NCI-H1417 (cell line): ENCODE measurements at places on chromosomes 7 and 10.

- no peak for DNase-seq
Measured at GRCh38 chr10:121302541-121303180, 295.6 kb downstream of the FGFR2 start.

DNA sequence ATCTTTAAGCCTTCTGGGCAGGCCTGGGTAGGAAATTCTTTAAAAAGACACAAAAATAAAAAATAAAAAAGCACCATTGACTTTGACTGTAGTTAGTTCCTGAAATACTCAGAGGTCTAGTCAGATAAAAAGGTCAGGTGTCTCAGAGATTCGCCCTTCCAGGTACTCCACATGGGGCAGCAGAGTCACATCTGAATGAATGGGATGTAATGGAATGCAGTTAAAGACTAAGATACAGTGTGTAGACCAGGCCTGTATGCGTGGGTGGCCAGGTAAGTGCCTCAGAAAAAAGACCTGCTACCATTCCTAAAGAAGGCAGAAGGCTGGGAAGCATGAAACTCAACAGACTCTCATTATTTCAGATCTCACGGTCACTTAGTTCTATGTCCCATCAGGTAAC, 68.6 kb upstream of the SEM1 start:
- DNase-seq: no peak

DNA sequence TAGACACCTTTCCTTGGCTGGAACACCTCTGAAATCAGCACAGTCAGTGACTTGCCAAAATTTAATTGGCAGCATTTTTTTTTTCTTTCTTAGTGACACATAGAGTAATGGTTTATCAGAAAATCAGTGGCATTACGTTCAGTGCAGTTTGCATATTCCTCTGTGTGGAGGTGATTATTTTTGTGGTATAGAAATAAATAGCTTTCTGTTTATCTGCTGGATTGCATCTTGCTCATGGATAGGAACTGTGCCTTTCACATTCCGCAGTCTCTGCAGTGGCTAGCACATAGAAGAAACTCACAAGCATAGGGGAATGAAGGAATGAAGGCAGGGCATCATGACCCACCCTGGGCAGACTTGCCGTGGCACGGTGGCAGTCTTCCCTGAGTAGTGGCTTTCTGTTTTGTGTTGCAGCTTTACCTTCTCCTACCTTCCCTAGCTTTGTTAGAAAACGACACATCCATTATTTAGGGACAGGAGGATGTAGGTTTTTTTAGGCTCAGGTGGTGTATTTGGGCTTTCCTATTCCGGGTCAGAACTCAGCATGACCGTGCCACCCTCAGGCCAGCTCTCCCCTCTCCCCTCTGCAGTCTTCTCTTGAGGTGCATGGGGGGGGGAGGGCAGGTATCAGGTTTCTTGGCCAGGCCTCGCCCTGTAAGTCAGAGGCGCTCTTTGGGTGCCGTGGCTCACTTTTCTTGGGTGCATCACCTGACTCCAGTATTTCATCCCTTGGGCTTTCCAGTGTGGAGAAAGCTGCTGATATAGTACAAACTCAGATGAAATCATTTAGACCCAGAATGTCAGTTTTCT, 112.5 kb upstream of the GJD4 start:
- DNase-seq: no peak

DNA sequence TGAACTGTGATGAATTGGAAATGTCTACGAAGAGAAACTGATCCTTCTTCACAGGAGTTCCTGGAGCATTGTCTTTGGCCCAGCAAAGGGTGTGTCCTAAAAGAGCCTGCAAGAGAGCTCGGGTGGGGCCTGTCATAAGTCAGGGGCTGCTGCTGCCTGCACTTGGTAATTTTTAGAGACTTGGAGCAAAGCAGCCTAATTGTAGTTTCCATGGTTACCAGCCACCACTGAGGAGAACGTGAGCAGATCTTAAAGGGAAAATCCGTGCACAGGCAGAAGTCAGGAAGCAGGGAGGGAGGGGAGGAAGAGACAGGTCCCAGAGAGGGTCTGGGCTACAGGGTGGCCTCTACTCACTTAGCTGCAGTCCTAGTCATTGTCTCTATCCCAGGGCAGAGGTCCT, 463.6 kb downstream of the PLXNA4 start:
- peak; percentile 6 for DNase-seq

DNA sequence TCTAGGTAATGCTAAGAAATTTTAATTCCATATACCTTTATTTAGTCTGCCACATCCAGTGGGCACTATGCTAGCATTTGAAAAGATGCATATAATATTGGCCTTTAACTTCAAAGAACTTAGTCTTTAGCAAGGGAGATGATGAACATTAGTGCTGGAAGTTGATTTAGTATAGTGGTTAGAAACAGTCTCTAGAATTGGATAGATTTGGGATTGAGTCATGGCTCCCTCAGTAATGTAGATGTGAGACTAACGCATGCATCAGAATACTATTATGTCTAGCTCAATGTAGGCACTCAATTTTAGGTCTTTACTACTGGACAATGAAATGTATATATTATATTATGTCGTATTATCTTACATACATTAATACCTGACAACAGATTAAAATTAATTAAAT, 5.8 kb downstream of the DKK1 start:
- no peak for DNase-seq

DNA sequence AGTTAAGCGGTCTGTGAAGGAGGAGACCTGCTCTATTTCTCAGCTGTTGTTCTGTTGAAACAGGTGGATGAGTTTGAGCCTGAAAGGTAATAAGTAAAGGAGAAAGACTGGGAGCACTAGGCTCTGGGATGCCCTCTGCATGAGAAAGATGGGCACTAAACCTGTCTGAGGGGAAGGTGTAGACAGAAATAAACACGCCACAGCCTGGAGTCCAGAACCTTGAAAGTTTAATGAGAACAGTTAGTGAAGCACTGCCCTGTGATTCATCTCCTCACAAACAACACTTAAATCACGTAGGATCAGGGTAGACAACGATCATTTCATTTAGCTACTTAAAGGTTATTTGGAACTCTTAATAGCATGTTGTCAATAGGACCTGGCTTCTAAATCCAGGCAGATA, 193.1 kb downstream of the PHTF2 start:
- DNase-seq: no peak

DNA sequence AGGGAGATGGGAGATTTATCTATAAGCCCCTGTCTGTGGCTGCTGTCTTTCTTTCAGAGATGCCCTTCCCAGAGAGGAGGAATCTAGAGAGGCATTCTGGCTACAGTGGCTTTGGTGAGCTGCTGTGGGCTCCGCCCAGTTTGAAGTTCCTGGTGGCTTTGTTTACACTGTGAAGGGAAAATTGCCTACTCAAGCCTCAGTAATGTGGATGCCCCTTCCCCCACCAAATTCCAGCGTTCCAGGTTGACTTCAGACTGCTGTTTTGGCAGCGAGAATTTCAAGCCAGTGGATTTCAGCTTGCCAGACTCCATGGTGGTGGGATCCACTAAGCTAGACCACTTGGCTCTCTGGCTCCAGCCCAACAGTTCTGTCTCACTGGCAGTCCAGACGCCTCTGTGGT, 951.6 kb downstream of the CCSER2 start:
- DNase-seq: peak; percentile 70

GRCh38 chr10:111873041-111873440, 310.5 kb downstream of the GPAM start:
- no peak for DNase-seq

DNA sequence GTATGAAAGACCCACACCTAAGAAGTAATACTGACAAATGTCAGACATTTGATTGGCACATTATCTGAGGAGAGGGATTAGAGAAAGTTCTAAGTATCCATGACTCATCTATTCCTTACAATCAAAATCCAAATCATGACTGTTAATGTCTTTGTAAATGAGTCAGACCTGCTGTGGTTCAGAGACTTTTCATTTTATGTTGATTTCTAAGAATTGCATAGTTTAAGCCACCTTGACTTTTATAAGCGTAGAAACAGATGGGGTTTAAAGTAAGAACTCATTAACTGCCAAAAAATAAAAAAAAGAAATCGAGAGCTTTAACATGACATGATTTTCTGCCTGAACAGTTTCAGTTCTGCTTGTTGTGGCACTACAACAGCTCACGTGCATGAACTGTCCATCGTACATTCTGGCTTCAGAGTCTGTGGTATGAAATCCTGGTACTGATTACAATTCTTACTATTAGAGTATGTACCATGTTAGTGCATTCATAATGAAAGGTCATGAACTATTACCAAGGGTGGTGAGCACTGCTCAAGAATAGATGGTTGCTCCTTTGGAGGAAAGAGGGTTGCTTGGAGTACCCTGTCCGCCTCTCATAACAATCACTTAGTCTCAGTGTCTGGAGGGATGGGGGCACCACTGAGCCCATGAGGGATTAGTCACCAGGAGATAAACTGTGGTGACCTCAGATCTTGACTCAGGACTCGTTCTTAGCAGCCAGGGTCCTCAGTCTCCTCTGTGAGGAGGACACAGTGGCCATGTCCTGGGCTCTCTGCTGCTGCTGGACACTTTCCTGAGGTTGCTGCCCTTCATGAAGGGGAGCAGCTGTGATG, 42.2 kb downstream of the ACSM6 start:
- DNase-seq: no peak

- DNase-seq: no peak
Measured at GRCh38 chr10:33252794-33253203, 81.7 kb downstream of the NRP1 start.

GRCh38 chr7:94195813-94196212, 191.7 kb upstream of the BET1 start:
- no peak for DNase-seq

GRCh38 chr7:132575982-132576720, at the start of gene PLXNA4:
Gene PLXNA4 (minus strand): TSS chr7:132576470. CDS start chr7:132508693, 67,777 bp downstream.
- DNase-seq: peak; percentile 67

DNA sequence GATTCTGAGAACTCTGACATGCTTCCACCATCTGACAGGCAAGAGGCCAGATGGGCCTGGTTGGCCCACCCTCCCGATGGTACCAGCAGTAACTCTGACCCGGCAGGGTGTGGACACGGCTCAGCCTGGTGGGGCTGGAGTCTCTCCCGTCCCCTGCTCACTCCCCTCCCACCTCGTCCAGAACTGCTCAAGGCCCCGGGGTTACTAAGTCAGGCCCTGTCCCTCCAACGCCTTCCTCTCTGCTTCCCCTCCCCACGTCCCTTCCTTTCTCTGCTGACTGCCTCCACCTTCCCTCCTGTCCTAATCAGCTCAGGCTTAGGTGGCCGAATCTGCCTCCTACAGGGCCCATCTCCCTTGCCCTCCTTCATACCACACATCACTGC, 12.5 kb downstream of the CALML5 start:
- no peak for DNase-seq

DNA sequence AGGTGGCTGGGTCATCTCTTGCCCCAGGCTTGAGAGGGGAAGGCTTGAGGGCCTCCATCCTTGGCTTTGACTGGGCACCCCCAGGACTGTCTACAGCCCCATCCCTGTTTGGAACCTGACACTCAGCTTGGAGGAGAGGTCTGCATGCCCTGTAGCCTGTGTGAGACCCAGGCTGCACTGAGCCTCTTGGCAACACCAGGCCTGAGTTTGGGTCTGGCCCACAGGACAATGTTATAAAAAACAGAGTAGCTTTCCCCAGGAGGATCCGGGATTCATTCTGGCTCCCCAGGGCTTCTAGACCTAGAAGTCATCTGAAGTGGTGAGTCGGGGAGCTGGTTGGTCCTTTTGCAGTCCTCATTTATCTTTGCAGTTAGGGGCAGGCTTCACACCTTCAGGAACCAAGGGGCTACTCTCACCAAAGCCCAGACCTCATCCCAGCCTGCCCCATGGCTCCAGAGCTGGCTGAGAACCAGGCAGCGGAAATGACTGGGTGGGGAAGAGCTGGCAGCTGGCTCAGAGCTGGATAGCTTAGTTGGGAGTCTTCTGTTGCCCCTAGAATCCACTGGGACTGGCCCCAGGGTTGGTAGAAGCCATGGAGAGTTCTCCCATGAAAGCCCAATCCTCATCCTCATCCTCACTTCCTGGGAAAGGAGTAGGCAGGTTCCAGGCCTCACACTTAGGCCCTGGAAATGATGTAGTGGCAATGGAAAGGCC, 68.8 kb downstream of the ADCYAP1R1 start:
- no peak for DNase-seq

- no peak for DNase-seq
Measured at GRCh38 chr7:21912305-21912704, 33.4 kb downstream of the CDCA7L start.
